Renal cortical epithelial cell (primary cell): ENCODE measurements at places on chromosomes 7 and 10.

DNA sequence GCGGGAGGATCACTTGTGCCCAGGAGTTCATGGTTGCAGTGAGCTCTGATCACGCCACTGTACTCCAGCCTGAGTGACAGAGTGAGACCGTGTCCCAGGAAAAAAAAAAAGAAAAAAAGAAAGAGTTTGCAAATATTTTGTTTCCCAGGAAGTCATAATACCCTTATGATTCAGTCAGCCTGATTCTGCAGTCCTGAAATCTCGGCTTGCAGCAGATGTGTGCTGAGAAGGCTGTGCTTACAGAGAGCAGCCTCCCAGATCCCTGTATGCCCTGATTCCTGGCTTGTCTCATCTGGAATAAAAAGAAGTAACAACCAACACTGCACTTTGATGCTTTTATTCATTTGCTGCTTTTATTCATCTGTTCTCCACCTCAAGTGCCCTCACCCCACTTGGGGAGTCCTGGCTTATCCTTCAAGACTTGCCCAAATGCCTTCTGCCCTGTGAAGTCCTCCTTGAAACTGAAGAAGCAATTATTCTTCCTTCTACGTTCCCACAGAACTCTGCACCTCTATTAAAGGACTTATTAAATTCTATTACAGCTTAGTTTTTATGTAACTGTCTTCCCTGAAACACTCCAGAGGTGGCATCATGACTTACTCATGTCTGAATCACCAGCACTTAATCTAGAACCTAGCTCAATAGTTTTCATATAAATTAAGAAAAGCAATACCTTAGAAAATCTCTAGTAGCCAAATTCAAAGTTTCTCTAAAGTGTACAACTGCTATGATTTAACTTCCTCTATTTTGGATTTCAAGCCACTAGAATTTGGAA is 27.7 kb upstream of the BPGM start:
- DNase-seq, result peak; percentile 69

GRCh38 chr7:40733114-40733513 is 598.3 kb downstream of the SUGCT start:
- DNase-seq, result no peak

GRCh38 chr7:34333925-34334324 is 324.1 kb upstream of the NPSR1 start:
- peak; percentile 51 for DNase-seq

GRCh38 chr10:49509771-49510303 is 29.1 kb downstream of the ERCC6 start:
- no peak for DNase-seq

GRCh38 chr7:155796381-155797261 is 15.6 kb downstream of the SHH start:
- DNase-seq, result no peak

- no peak for DNase-seq
These were observed 535 bp downstream of the BTRC start for GRCh38 chr10:101354328-101355071.

GRCh38 chr7:38330861-38331621 is 57.6 kb upstream of the TARP start:
- no peak for DNase-seq

GRCh38 chr10:68032113-68032512 is 43.0 kb downstream of the HERC4 start:
- no peak for DNase-seq

- peak; percentile 16 for DNase-seq
These were observed 285.5 kb upstream of the IGFBP3 start for GRCh38 chr7:46206476-46207060.

DNA sequence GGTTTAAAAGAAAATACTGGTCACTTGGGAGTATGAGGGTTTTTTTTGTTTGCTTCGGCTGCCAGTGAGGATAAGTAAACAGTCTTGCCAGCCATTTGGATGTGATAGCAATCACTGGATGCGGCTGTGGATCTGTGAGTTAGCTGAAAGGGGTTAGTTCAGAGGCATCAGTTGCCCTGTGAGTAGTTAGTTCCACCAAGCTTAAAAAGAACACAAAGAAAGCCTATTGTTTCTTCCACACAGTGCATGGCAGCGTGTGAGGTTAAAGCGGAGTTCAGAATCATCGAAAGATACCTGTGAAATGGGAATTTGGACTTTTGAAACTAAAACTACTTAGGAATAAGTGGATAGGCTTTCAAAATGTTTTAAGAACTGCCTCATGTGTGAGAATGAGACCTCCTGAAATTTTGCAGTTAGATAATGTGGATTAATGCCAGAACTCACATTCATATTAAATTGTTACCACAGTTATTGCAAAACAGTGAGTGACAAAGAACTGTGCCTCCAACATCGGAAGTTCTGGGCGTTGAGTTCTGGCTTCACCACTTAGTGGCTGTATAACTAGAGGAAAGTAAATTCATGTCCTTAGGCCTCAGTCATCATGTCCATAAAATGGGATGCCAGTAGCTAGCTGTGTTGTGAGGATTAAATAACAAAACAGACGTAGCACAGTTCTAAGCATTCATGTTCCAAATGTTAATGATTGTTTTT is 31.3 kb downstream of the KIAA1217 start:
- DNase-seq, result no peak

DNA sequence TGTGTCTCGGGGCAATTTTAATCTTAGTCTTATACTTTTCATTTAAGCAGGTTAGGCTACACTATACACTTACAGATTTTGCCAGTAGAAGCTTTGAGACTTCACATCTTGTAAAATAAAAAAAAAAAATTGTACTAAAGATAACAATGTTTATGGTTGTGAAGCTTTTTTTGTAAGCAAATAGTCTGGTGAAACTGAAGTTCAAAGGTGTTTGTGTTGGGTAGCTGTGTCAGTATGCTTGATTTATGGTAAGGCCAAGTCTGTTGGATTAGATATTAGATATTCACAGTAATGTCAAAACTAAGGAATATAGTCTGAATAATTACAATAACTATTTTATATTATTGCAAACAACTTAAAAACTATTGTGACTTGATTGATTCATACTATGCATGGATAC is 31.0 kb upstream of the PRSS1 start:
- DNase-seq, result no peak

DNA sequence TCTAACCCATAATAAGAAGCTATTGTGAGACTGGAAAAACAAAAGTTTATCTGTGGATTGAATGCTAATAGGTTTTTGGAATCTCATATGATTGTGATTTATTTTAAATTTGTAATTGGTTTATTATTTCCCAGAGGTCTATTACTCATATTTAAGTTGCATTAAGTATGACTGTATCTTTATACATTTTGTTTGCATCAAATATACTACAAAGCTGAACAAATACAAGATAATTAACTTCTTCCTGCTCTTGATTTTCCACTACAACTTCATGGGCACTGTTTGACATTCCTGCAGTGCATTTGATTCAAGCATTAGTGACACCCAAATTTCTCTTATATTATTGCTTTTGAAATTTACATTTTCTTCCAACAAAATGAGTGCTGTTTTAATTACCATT is 303.8 kb upstream of the LRRTM3 start:
- DNase-seq, result no peak

DNA sequence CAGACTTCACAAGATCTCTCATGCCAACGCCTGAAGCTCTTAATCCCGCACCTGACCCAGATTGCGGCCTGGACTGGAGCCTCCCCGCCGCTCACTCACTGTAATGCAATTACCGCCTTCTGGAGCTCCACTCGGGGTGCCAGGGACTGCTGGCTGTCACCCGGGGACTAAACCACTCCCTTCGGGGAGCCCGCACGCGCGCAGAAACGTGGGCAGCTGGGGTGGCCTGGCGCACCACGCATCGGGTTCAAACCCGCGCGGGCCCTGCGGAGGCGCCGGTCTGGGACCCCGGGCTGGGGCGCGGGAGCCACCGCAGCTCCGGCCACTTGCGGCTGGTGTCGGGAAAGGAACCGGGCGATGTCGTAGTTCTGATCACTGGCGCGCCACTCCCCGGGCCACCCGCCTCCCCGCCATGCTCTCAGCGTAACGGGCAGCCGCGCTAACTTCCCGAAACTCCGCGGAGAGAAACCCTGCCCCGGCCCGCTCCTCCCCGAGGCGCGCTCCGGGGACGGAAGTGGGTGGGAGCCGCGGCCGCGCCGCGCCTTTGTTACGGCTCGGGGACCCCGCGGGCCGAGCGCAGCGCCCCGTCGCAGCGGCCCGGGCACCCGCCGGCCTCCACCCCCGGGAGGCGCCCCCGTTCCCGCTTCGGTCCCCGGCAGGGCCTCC is 100.3 kb upstream of the SVIL start:
- DNase-seq, result no peak

DNA sequence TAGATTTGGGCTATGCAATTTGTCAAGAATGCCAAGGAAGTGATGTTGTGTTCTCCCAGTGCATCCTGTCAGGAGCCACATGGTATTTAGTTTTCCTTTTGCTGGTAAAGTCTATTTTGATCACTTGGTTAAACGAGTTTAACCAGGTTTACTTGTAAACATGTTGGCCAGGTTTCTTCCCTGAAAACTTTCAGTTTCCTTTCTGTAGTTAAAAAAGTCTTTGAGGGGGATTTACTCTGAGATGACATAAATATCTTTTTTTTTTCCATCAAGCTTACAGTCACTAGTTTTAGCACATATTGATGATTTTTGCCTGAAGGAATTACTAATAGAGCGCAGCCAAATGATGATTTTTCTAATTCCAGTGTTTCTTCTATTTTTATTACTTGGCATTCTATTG is 320.5 kb downstream of the PHF14 start:
- DNase-seq, result no peak

- DNase-seq, result peak; percentile 86
These were observed 108.1 kb upstream of the FAM133B start for GRCh38 chr7:92698237-92698841.

DNA sequence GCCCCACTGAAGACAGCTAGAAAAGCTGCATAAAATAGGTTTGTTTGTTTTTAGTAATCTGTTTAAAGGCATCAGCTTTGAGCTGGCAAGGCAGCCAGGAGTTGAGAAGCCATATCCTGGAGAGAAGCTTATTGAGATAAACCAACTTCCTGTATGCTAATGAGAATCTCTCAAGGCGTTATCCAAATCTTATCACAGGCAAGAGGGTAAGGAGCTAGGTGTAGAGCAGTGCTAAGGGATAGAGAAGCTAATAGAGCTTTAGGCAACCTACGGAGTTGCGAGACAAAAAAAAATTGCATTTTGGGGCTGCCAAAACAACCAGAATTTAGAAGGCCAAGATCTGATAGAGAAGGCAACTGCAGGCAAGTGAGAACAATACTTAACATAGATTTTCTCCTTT is 641.6 kb downstream of the SH2D4B start:
- no peak for DNase-seq

DNA sequence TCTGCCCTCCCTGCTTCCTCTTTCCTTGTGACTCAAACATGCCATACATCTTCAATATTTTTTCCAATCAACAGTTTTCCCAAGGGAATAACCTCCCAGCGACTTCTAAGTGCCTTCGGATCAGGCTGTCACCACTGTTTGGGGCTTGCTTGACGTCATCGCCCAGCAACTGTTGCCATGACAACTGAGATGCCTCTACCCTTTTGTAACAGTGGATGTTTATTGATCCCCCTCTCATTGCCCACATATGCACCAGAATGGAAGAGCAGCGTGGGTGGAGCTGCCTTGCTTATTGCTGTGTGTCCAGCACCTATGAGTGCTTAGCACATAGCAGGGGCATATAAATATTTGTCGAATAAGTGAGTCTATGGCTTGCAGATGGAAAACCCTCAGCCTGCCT is 14.4 kb downstream of the FFAR4 start:
- DNase-seq, result peak; percentile 8

DNA sequence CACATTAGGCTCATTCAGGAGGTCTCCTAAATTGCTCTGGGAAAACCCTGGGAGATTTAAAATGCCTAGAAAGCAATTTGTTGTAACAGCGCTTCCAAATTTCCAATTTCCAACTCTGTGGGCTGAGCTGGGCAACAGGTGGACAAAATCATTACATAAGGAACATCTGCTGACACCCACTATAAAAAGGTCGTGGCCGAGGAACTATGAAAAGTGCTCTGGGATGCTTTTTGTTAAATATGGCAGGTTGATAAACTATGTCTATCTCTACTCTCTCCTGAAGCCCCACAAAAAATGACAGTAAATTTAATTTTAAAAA is 45.1 kb downstream of the ATXN7L1 start:
- DNase-seq, result no peak

DNA sequence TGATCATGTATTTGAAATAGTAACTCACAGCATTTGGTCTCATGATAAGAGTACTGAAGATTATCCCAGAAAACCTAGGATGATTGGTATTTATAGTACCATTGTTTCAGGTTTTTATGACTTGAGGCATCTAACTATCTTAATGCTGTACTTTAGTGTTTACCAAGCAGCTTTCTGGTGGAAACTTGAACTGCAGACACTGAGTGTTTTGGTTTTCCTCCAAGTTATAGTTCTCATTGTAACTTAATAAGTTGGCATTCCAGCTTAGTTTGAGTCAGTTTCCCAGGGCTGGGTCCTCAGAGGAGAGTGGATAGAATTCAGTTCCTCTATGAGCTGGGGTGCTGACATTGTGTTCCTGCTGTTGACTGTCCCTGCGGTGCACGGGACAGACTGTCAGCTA is 50.4 kb downstream of the SEC23IP start:
- no peak for DNase-seq

- peak; percentile 3 for DNase-seq
These were observed 18.1 kb downstream of the RP9 start for GRCh38 chr7:33091111-33091531.

DNA sequence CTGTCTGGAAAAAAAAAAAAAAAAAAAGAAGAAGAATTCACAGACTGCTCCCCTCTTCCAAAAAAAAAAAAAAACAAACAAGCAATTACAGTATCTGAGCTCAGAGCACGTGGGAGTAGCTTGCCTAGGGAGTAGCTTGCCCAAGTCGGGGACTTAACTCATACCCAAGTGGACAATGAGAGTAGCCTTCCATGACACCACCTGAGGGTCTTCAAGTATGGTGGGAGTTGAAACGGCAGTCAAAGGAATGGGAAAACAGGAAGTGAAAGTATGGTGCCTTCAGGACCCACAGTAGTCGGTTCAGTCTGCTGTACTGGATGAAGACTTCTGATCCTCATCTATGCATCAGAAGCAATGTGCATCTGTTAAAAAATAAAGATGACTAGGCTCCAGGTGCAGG is 10.6 kb downstream of the VOPP1 start:
- DNase-seq, result no peak

DNA sequence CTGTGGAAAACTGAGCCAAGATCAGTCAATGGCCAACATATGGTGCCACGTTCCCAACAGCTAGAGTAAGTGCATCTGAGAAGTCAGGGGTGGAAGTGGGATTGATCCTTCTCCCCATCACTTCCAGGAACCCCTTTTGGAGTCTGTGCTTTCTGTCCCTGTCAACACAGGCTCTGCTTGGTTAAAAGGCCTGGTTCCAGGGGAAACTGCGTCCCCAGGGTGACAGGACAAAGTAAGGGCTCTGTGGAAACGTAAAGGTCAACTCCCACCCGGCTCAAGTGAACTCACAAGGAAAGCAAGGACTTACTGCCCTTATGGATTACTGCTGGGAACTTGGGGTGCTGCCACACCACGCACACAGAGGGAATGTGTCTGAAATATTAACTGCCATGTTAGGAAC is 77.5 kb upstream of the GRB10 start:
- no peak for DNase-seq
